ENCODE measurements at places on chromosomes 11 and 22. TPM values are rescaled to one million over a fixed set of nuclear protein-coding genes. Genes with fewer than 3 reads are reported as not detected.
A peak's percentile ranks its signal among the peaks of the same experiment; 100 is the strongest.

GRCh38 chr11:4830346-4830745 lies 9.2 kb downstream of the OR51F2 start:
- DNase-seq = no peak

DNA sequence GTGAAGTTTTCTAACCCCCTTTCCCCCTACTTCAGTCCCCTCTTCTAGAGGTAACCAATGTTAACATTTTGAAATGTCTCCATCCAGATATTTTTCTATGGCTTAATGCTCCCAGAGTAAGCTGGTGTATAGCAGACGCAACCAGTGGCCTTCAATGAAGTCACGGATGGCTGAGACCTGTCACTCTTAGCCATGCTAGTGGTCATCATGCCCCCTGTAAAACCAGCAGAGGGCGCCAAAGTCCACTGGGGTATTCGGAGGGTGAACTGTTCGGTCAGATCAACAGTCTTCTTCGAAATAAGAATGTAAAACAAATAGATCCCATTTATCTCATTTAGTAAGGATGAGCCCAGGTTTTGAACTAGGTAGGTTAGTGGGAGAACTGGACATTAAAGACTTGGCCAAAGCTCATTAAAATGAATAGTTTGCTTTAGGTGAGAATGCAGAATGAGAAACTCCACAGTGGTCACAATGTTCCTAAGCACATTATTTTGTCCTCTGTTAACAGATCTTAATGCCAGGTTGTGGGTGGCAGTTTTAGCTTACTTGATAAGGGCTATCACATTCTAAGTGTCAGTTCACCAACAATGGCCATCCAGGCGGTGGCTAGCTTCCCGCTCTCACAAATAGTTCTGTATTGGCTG lies 8.6 kb upstream of the MMP8 start:
- no peak for DNase-seq

GRCh38 chr11:87374038-87374807 lies 336.5 kb downstream of the TMEM135 start:
- DNase-seq = no peak

GRCh38 chr22:22943521-22944267 lies 56.1 kb downstream of the IGLL5 start:
- DNase-seq = no peak

- peak; percentile 45 for DNase-seq
Measured at GRCh38 chr22:43885319-43885671, 6.5 kb downstream of the PNPLA5 start.

- DNase-seq = peak; percentile 65
Measured at GRCh38 chr11:64810891-64811272, 531 bp upstream of the MEN1 start.

MAJIN gene
- total RNA-seq = not detected

All from sigmoid colon (tissue), 7 donors.